ENCODE measurements at places on chromosomes 4 and X.

DNA sequence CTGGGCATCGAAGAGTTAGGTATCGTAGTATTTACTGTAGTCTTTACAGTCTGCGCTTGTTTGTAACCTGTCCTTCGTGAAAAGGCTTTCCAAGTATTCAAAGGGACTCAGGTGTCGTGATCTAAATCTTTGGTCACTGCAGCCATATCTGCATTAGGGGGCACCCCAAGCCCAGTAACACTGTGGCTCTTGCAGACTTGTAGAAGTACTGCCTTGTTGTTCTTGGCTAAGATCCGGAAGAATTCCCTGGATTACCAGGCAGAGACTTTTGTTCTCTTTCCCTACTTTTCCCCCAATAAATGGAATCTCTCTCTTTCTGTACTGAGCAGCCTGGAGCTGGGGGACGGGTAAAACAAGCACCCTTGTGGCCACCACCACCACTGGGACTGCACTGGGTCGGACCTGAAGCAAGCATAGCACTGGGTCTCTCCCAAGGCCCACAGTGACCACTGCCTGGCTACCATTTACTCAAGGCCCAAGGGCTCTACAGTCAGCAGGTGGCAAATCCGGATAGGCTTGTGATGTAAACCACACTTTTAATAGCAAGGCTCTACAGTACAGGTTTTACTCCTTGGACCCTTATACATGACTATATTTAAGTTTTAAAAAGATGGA is 12.0 kb downstream of the CXorf58 start:
- DNase-seq: no peak

GRCh38 chr4:73156394-73156793 is 86.9 kb upstream of the COX18 start:
- DNase-seq: no peak

- no peak for DNase-seq
Measured at GRCh38 chrX:69107231-69107739, 58.0 kb downstream of the PJA1 start.

GRCh38 chr4:153816542-153816941 is 27.7 kb upstream of the SFRP2 start:
- DNase-seq: no peak

GRCh38 chrX:41518127-41518840 is 71.1 kb downstream of the NYX start:
- no peak for DNase-seq

DNA sequence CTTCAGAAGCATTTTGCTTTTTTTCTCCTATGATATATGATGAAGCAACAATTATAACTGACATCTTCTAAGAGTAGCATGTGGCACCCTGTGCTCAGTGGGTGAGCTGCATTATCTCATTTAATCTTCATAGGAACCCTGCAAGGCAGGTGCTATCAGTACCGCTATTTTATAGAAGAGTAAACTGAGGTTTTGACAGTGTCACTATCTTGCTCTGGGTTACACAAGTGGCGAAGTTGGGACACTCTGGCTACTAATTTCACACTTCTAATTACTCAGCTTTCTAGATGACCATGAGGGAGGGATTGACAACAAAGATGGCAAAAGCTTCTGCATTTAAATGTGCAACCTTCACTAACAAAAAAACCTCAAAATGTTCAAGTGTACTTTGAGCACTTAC is 76.9 kb upstream of the CAMK2D start:
- DNase-seq: no peak

DNA sequence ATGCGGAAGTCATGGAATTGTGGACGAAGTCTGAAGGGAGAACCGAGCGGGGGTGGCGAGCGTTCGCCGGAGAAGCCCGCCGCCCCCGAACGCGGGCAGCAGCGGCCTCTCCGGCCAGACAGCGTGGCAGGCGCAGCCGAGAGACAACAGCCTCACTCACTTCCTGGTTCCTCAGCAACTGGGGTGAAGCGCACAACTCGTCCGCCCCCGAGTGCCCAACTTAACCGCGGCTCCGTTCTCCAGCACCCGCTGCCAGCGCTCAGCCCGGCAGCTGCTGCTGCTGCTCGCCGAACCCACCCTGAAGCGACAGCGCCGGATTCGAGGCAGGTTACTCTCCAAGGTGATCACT is 68.0 kb downstream of the NOCT start:
- peak; percentile 69 for DNase-seq

GRCh38 chr4:110710070-110710469 is 87.2 kb upstream of the PITX2 start:
- DNase-seq: no peak

- no peak for DNase-seq
Measured at GRCh38 chr4:148782284-148782683, 340.1 kb upstream of the NR3C2 start.

GRCh38 chr4:74267998-74268606 is 40.2 kb upstream of the EPGN start:
- DNase-seq: no peak

GRCh38 chrX:132216283-132216682 is 3.0 kb downstream of the RAP2C start:
- no peak for DNase-seq

- no peak for DNase-seq
Measured at GRCh38 chr4:40247350-40247749, 50.5 kb downstream of the RHOH start.

DNA sequence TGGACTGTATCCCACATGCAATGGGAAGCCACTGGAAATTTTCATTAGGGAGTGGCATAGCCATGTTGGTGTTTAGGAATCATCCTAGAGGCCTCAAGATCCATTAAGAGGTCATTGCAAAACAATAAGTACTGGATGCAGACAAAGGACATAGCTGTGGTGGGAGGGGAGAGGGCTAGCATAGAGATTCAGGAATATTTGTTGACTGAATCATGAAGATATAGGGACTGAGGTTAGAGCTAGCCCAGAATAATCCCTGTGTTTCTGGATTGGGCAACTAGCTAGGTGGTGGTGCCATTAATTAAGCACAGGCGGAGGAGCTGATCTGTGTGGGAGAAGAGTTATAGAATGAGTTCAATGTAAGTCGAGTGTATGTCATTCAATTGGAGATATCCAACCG is 135.0 kb downstream of the RAB28 start:
- DNase-seq: no peak

DNA sequence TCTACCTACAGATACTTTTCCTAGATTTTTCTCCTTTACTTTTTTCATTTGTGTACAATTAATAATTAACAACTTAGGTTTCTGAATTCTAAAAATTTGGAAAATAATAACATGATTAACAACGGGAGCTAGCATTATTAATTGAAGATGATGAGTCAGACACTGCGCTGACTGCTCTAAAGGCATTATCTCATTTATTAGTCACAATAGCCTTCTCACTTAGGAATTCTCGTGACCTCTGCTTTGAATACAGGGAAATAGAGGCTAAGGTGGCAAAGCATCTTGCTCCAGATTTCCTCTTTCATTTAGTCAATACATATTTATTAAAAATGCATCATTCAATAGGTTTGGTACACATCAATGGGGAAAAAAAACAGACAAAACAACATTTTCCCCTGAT is 441.3 kb downstream of the PCDH18 start:
- no peak for DNase-seq

DNA sequence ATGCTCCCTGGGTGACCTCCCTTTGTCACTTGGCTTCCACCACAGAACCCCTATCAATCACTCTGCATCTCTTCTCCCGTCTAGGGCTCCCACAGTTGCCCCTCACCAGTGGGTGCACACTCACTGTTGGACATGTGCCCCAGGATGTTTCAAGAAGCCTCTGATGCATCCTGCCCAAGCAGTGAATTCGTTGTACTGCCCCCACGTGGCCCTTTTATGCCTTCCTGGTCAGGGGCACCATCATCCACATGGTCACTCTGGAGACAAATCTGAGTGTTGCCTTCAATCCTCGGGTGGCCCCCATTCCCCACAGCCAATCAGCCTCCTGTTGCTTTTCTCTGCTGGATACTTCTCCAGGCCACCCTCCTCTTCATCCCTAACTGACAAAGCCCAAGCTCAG is 12.2 kb downstream of the ITIH6 start:
- DNase-seq: no peak

- no peak for DNase-seq
Measured at GRCh38 chrX:128518508-128518907, 466.3 kb upstream of the ACTRT1 start.

GRCh38 chrX:38220024-38220414 is 652 bp downstream of the SRPX start:
- DNase-seq: peak; percentile 21

DNA sequence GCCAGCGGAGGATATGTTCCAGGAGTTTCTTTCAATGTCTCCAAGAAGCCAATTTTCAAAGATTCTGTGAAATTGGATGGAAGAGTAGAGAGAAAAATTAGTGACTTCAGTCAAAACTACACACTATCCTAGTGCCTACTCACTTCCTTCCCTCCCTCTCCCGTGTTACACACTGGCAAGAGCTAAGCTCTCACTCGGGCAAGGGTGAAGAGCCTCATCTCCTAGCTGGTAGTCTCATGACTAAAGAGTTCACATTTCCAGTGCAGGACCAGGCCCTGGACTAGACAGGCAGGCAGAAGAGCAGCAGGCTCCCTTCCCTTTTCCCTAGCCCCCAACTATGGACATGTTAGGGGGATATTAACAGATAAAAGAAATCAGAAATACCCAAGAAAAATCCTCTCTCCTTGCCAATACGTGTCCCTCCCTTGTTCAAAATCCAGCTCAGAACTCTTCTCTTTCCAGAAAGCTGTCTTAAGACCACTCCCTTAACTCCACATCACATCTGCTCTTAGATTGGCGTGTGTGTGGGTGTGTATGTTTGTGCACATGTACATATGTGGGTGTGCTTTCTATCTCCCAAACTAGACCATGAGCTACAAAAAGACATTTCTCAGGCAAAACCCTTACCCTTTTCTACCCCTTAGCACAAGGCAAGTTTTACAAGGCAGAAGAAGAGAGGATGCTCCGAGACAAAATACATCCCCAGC is 29.9 kb downstream of the ZDHHC9 start:
- DNase-seq: no peak

DNA sequence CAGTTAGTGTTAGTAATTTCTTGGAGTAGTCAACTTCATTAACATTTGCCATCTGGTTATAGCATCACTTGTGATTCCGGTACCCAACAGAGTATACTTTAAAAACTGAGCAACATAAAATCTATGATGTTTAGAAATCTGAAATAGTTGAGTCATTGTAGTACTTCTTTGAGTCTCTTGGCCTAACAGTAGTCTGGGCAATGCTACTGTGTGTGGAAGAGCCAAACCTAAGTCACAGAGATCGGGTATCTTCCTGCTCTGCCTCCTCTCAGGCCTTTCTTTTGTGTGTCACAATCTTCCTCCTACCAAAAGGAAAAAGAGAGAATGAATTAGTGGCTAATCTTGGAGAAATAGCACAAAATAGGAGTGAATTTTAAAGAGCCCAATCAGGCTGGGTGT is 25.5 kb downstream of the DCUN1D4 start:
- DNase-seq: no peak

GRCh38 chrX:73262991-73263390 is 48.3 kb upstream of the NAP1L2 start:
- no peak for DNase-seq

GRCh38 chrX:10457092-10457491 is 163.3 kb downstream of the MID1 start:
- no peak for DNase-seq

GRCh38 chrX:154458116-154458953 is at the start of gene PLXNA3:
TSS of gene PLXNA3 (plus strand) at chrX:154458281. CDS start at chrX:154460184, 1,903 bp downstream.
- DNase-seq: peak; percentile 52

GRCh38 chr4:172826346-172826745 is 342.3 kb upstream of the GALNT7 start:
- no peak for DNase-seq

GRCh38 chrX:9980927-9981326 is 13.8 kb downstream of the CLDN34 start:
- no peak for DNase-seq

GRCh38 chr4:172815499-172816164 is 353.0 kb upstream of the GALNT7 start:
- no peak for DNase-seq

- no peak for DNase-seq
Measured at GRCh38 chr4:137387924-137388323, 144.4 kb downstream of the PCDH18 start.

All from NCI-H345 (cell line).